Right renal cortex interstitium (tissue), 3 donors: ENCODE measurements at places on chromosomes 5 and 9.

- no peak for DNase-seq
Measured at GRCh38 chr5:168073311-168073710, 218.1 kb upstream of the WWC1 start.

- no peak for DNase-seq
Measured at GRCh38 chr5:24368115-24368514, 276.7 kb downstream of the CDH10 start.

GRCh38 chr5:133265720-133266526, 214.1 kb downstream of the HSPA4 start:
- no peak for DNase-seq

DNA sequence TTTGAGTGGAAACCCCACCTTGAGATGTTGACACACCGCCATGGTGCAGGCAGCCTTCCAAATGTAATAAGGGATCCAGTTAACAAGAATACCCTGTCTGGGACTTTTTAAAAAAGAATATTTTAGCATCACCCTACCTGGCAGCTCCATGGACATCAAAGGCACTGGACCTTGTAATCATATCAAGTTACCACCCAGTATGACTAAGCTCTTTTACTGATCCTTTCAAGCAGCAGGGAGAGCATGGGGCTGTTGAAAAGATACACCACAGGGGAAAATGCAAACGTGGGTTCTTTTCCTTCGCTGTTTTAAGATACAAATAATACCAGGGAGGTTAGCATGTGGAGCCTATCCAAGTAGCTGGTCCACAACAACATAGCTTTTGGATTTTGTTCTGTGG, 211.2 kb downstream of the SAXO1 start:
- DNase-seq = peak; percentile 19

GRCh38 chr9:69143291-69143690, 30.8 kb upstream of the TJP2 start:
- no peak for DNase-seq

DNA sequence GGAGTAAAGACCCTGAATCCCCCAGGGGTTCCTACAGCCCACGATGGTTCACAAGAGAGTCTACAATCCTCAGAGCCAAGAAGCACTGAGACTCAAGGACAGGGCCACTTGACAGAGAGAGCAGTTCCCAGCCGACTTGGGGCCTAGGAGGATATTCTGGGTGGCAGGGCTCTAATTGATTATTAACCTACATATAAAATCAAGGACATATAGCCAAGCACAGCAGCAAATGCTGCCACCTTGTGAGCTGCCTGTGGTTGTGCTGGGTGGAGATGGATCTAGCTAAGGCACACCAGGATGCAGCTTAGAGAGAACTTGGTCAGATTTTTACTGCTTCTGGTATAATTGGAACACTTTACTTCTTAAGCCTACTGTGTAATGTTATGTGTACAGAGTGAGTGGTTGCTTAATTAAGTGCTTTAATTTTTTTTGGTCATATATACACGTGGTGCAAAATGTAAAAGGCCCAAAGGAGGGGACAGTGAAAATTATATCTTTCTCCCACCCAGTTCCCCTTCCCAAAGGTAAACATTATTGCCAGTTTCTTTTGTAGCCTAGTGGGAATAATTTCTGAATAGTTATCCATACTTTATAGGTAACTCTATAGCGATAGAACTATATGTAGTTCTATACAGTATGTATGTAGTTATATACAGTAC, 78.8 kb downstream of the F2RL2 start:
- no peak for DNase-seq

- no peak for DNase-seq
Measured at GRCh38 chr9:7146582-7146981, 388.8 kb downstream of the KDM4C start.

DNA sequence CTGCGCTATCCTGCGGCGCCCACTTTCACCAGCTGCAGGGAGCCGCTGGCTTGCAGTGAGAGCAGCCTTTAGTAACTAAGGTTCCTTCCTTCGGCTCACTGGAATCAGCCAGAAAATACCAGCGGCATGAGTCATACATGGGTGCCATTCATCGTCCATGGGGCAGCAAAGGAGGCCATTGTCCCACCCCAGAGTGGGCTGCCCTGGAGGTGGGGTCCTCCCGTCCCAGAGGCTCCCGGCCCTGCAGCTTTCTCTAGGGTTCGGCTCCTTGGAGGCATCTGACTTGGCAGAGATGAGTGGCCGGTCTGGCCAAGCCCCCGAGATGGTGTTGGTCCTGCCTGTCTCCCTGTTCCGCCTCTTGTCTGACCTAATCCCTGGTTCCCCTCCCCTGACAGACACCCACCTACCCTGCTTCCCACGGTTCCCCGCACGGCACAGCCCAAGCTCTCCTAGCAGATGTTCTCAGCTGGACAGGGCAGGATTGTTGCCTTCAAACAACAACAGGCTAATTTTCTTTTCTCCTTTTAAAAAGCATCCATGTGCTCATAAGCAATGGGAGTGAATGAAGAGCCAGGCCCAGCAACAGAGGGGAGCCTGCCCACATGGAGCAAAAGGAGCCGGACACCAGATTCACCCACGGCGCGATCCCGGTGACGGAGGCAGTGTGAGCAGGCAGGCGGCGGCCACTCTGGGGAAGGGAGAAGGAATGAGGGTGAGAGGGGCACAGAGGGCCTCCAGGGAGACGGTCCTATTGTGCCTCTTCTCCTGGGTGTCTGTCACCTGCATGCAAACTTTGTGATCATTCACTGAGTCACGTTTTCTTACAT, 97.0 kb upstream of the COL5A1 start:
- no peak for DNase-seq

DNA sequence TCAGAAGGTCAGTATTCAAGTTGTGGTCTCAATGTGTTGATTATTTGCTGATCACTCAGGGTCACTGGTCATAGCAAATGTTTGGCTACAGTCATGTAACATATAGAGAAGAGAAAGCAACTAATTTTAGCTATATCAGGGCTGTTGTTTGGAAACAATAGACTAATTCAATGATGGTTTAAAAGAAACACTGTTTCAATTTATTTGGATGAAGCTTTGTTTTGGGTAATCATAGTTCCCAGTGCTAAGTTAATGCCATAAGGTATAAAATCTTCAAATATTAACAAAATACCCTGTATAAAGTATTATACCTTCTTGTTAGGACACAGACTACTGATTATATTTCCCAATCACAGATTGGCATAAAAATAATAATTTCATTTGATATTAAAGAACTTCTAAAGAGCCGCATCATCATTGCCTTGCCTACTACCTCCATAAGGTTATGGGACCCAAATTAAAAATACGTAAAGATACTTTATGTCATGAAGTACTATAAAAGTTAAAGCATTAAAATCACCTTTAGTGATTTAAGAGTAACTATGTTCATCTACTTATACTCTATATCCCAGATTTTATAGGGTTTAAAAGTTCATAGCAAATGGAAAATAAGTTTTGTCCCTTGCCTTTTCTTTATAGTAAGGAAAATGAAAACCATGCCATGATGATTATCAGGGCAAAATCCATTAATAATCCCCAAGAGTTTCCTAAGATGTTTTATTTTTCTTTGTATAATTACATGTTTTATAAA, 6.0 kb downstream of the NR3C1 start:
- DNase-seq = no peak

GRCh38 chr9:20397348-20397747, 225.0 kb downstream of the MLLT3 start:
- no peak for DNase-seq

GRCh38 chr5:4225741-4226140, 630.1 kb downstream of the IRX1 start:
- DNase-seq = no peak

DNA sequence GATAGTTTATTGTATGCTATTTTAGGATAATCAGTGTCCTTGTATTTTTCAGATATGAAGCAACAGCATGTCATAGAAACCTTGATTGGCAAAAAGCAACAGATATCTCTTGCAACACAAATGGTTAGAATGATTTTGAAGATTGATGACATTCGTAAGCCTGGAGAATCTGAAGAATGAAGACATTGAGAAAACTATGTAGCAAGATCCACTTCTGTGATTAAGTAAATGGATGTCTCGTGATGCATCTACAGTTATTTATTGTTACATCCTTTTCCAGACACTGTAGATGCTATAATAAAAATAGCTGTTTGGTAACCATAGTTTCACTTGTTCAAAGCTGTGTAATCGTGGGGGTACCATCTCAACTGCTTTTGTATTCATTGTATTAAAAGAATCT, 14.5 kb downstream of the CCT5 start:
- no peak for DNase-seq

DNA sequence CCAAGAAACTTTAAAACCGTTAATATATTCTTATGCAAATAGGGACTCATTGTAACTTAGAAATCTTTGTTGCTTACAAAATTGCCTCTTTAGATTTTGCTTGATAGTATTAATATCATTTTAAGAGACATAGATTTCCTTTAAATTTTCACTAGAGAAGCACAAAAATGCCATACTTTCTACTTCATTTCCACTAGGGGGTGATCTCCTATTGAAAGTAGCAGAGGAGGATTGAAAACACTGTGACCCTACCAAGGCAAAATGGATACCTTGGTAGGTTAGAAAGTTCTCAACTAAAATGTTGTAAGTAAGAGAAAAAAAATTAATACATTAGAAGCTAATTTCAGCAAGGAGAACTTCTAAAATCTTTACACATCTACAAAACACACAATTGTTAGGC, 204.9 kb downstream of the CHSY3 start:
- DNase-seq = no peak

DNA sequence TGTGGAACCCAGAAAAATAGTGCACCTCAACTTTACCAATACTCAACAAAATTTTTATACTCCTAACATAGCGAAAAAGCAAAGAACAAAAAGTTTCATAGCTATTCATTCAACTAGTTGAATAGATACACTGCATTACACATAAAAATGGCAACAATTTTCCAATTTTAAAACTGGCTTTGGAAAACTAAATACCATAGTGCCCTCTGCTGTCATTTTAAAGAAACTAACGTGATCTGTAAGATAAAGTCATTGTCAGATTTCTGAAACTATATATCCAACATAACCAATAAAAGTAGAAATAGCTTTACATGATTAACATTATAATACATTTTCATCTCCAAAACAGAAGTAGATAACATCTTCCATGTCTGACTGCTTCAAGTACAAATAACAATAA, 31.6 kb downstream of the DTWD2 start:
- no peak for DNase-seq

GRCh38 chr5:10295619-10296326, 11.9 kb downstream of the CMBL start:
- no peak for DNase-seq

DNA sequence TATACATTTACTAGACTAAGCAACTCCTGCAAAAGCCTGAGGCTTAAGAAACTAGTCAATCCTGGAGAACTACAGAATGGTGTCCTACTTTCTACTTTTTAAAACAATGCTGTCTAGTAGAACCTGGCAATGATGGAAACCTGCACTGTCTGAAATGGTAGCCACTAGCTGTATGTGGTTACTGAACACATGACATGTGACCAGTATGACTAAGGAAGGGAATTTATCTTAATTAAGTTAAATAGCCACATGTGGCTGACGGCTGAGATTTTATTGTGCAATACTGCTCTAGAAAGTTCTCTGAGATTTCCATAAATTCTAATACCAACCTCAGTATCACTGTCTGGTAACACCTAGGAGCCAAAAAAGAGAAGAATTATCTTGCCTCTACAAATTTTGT, 44.9 kb upstream of the RAPGEF6 start:
- DNase-seq = no peak

DNA sequence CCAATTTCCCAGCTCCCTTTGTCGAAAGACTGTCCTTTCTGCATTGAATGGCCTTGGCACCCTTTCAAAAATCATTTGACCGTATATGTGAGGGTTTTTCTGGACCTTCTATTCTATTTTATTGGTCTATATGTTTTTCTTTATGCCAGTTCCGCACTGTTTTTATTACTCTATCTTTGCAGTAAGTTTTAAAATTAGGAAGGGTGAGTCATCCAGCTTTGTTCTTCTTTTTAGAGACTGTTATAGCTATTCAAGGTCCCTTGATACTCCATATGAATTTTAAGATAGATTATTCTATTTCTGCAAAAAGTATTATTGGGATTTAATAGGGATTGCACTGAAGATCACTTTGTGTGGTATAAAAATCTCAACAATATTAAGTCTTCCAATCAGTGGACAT, 44.2 kb upstream of the STARD4 start:
- no peak for DNase-seq

DNA sequence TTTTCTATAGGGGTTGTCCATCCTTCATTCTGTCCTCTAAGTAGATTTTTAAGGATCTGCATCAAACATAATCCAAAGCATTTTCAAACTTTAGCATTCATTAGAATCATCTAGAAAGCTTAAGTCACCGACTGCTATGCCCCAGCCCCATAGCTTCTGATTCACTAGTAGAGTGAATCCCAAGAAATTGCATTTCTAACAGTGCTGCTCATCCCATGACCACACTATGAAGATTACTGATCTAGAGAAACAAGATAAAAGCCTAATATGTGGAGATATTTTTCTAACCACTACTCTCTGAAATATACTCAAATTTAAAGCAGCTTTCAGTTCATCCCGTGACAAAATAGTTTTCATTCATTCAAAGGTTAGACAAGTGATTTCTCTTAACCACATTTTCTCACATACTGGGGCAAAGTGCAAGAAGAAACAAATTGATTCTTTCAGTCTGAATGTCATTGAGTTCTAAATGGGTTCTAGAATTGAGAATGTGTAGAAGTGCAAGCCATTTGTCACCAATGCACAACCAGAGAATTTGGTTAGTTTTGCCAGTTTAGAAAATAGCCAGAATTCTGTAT, 286.9 kb upstream of the CD180 start:
- DNase-seq = no peak

- no peak for DNase-seq
Measured at GRCh38 chr5:79124607-79125006, 13.0 kb downstream of the BHMT start.

GRCh38 chr5:150293091-150293941, 3.7 kb upstream of the CAMK2A start:
- no peak for DNase-seq

DNA sequence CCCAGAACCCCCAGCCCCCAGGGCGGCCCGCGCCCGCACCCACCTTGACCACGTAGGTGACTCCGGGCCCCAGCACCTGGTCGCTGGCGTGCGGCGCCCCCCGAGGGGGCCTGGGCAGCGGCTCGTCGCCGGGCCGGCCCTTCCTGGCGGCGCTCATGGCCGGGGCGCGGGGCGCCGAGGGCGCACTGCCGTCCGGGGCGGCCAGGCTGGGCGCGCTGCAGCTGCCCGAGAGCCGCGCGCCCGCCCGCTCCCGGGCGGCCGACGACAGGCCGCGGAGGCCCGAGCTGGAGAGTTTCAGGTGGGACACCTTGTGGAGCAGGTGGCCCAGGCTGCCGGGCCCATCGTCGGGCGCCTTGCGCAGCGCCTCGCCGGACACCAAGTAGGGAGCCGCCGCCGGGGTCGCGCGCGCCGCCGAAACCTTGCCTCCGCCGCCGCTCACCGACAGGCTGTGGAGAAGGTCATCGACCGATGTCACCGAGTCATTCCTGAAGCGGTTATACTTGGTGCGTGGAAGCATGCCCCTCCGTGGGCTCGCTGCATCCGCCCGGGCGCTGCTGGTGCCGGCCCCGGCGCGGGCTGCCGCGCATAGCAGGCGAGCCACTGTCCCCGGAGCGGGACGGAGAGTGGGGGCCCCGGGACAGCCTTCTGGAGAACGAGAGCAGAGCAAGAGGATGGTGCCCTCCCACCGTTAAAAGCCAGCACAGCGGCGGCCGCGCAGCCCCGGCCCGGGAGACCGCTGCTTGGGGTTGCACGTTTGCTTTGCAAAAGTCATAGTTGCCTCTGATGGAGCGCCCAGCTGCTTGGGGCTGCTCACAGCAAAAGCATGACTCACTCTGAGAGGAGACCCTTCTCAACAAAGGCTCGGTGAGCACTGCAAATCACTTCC, at the start of gene SHC3:
Gene SHC3 (minus strand): TSS at position 875 of the 886 bp plus-strand sequence. CDS start 358 bp downstream, at position 517.
- no peak for DNase-seq

GRCh38 chr9:94017939-94018531, 62.9 kb upstream of the BARX1 start:
- no peak for DNase-seq
